ENCODE measurements at places on chromosomes 16 and 17.

DNA sequence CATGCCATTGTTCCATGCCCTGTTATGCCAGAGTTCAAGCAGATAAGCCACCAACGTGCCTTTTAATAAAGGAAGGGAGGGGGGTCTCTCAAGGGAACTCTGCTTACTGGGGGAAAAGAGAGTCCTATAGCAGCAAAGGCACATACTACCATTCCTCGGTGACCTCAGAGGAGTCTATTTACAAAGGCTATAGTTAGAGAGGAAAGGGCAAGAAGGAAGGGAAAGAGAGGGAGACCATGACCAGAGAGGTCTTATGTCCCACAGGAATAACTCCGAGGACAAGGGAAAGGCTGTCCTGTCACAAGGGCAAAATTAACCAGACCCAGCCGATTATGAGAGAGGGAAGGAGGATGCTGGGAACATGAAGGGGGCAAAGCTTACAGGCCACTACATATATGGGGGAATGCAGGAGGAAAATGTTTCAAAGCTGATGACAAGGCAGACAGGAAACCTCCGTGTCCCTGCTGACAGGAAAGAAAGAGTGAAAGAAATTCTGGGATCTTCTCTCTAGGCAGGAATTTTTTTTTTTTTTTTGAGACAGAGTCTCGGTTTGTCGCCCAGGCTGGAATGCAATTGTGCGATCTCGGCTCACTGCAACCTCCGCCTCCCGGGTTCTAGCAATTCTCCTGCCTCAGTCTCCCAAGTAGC is 51.5 kb downstream of the HIC1 start:
- DNase-seq, result no peak

- no peak for DNase-seq
Measured at GRCh38 chr16:1049976-1050247, 22.6 kb upstream of the SSTR5 start.

- no peak for DNase-seq
Measured at GRCh38 chr17:4098521-4099209, 44.2 kb downstream of the ZZEF1 start.

DNA sequence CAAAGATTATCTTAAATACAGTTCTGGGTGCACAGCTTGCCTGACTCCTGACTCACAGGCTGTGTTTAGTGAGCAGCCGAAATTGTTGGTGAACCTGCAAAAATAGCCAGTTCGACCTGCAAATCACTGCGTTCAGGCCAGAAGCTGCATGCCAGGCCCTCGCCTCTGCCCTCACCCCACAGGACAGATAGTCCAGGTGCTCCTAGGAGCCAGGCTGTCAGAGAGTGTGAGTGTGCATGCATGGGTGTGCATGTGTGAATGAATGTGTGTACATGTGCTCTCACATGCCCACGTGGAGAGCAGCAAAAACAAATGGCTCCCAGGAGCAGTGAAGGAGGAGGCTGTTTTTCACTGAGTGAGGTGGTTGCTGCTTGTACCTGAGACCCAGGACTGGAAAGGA is 131.8 kb downstream of the ABCC12 start:
- DNase-seq, result no peak

DNA sequence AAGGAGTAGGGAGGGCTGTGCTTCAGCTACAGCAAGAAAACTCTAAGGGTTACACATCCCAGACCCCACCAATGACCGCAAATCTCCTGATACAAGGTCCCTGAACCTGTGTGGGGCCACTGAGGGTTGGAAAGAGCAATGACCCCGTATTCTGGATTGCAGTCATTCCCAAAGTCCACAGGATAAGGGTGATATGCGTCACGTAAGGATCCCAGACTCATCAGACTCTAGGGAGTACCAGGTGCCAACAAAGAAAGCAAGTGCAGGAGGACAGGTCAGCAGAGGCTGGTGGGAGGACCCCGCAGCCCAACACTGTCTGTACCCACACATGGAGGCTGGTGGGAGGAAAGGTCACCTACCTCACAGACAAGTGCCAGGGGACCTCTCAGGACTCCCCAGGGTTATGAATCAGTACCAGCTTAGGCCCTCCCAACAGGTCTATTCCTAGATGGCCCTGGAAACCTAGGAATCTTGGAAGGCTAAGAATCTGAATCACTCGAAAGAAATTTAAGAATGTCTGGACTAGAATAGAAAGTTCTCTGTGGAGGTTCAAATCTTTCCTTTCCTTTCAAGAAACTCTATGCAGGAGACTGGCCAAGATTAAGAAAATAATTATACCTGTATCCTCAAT is 16.2 kb downstream of the PITPNA start:
- no peak for DNase-seq

- DNase-seq, result no peak
Measured at GRCh38 chr17:45771271-45771959, 12.7 kb upstream of the CRHR1 start.

GRCh38 chr16:24119807-24120206 is 136.3 kb upstream of the CACNG3 start:
- DNase-seq, result no peak

- DNase-seq, result no peak
Measured at GRCh38 chr17:7587420-7588151, 2.3 kb downstream of the SOX15 start.
